ENCODE measurements at places on chromosomes 1 and 21. TPM values are rescaled to one million over a fixed set of nuclear protein-coding genes. Genes with fewer than 3 reads are reported as not detected.

Gene OR2T6
- total RNA-seq = not detected

Gene SUCO
- total RNA-seq = 17.9 TPM

Gene KCNA3
- 0.38 TPM for total RNA-seq

DNA sequence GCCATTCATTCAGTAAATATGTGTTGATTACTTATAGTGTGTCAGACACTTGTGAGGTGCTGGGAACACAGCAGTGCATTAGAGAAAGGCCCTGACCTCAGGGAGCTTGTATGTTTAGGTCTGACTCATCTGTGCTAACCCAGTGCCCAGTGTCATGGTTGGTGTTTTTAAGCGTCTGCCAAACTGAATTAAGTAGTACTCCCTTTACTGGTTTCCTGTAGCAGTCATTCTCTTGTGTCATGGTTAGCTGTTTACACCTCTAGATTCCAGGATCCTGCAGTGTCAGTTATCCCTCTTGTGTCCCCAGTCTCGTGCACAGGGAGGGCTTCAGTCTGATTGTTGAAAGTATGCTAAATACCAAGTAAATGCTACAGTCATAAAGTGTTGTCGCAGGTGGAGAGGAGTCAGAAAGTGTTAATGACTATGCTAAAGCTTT lies 14.2 kb downstream of the UCK2 start:
- DNase-seq = no peak

DNA sequence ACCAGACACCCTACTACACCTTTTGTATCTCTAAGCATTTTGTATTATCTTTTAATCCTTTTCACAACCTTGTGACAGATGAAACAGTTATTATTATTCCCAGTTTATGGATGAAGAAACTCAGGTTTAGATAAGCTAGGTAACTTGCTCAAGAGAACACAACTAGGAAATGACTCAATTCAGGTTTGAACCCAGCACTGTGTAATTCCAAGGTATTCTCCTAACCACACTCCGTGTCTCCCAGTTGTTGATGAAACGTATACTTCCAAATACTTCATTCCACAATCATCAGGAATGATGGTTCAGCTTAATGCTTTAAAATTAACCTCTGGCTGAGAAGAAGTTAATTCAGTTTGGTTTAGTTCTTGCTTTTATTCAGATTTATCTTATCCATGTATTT lies 51.7 kb upstream of the MRPS6 start:
- no peak for DNase-seq

DNA sequence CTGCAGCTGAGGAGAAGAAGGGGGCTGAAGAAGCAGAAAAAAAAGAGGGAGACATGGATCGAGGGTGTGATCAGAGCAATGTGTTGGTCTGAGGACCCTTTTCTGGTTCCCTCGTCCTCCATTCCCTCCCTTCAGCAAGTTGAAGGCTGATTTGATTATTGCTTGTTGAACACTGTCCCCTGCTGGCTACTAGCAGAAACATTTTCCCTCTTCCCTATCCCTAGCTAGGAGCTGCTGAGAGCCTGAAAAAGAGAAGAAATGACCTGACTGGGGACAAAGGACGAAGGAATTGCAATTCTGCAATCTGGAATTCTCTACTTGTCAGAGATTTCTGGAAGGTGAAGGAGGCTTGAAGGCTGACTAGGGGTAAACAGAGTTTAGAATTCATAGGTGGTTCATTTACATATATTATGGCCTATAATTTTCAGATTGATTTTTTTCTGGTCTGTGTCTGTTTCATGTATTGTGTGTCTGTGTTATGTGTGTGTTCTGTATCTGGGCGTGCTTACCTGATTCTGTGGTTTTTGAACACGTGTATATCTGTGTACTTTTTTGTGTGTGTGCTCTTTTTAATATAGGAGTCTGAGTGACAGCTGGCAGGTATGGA lies 9.8 kb downstream of the NHLH1 start:
- DNase-seq = no peak

DNA sequence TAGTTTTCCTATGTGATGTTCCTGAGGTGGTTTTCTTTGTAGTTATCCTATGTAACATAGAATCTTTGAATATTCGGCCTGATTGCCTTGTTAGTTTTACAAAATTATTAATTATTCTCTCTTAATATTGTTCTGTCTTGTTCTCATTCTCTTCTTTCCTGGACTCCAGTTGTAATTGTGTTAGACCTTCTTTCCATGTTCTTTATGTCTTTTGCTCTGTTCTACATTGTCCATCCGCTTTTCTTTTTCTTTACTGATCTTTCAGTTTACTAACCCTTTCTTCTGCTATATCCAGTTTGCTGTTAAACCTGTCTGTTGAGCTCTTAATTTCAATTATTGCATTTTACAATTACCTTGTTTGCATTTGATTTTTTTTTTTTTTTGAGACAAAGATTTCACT lies 89.3 kb downstream of the PEX14 start:
- no peak for DNase-seq

DNA sequence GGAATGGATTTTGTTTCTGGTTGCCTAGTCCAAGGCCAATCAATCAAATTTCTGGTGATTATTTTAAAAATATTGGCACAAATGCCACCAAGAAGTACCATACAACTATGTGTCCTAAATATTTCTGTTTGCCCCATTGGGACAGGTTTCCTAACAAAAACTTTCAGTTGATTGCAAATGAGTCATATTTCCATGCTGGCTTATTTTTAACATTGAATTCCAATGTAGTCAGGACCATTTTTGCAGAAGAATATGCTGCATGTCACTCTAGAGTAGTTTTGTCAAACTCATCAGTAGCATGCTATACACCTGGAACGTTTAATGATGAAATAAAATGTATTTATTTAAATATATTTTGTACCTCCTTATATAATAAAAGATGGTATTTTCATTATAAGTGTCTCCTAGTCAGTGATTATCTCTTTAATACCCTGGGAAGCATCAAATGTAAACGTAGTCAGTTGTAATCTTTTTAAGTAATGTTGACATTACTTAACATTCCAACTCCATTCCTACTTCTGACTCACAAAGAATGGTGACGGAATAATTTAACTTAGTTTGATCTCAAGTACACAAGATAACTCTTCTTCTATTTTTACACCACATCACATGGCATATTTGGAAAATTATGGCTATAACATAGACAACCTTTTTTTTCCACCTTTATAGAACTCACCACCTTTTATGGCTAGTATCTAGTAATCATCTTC lies 39.0 kb upstream of the USH2A start:
- DNase-seq = no peak

- no peak for DNase-seq
These were observed 4.1 kb downstream of the ZC3H12A start for GRCh38 chr1:37478451-37478881.

- DNase-seq = no peak
These were observed 105.3 kb upstream of the SLC45A1 start for GRCh38 chr1:8212580-8213031.
